ENCODE measurements at places on chromosomes 7 and 10.

- DNase-seq = no peak
Measured at GRCh38 chr10:32963096-32963495, 5.1 kb upstream of the ITGB1 start.

DNA sequence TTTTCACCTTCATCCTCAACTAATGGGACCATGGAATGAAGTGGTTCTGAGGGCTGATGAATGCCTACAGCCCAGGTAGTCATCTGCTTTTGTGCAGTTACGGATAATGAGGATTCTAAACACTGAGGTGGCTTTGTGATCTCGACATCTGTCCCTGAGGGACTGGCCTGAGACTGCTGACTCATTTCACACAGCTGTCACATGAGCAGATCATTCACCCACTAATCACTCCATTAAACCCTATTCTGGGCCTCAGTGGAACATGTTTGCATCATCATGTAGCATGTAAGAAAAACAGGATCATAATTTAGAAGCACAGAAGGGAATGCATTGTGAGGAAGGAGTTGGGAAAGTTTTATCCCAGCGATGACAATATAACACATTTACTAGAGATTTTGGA, 79.4 kb upstream of the FEZF1 start:
- no peak for DNase-seq

GRCh38 chr7:13201628-13202027, 514.2 kb downstream of the ARL4A start:
- DNase-seq = no peak

DNA sequence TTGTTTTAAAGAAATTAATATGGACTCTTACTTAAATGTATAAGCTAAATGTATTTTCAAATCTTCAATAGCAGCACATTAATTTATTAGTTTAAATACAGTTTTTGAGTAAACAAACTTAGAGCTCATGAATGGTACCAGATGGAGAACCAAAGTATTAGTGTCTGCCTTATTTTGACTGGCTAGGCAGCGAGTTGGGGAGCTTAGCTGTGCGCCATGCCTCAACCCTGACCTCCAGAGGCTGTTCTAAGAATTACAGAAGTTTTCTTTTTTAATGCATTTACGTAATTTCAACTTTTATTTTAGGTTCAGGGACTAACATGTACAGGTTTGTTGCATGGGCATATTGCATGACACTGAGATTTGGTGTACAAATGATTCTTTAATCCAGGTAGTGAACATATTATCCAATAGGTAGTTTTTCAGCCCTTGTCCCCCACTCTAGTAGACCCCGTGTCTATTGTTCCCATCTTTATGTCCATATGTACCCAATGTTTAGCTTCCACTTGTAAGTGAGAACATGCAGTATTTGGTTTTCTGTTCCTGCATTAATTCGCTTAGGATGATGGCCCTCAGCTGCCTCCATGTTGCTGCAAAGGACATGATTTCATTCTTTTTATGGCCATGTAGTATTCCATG, 166.8 kb downstream of the IQUB start:
- DNase-seq = peak; percentile 0

GRCh38 chr10:129397198-129397974, 69.7 kb upstream of the MGMT start:
- DNase-seq = no peak
